ENCODE measurements at places on chromosomes 2 and 18. TPM values are rescaled to one million over a fixed set of nuclear protein-coding genes. Genes with fewer than 3 reads are reported as not detected.
A peak's percentile ranks its signal among the peaks of the same experiment; 100 is the strongest.

DNA sequence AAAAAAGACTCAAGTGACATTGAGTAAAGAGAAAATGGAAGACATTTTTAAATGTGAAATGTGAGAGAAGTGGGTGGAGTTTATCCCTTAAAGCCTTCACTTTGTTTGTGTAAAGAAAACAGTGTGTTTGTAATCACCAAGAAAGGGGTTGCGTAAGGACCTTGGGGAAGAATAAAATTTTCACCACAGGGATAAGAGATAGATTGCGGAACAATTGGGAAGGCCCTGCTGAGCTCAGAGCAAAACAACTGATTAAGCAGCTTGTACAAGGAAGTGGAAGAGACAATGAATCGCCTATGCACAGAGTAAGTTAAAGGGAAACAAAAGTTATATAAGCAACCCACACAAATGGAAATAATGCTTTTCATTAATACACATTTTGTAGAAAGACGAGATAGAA lies 327.7 kb downstream of the RAD51AP2 start:
- DNase-seq: no peak

FIGN gene
- total RNA-seq: 5.4 TPM

DNA sequence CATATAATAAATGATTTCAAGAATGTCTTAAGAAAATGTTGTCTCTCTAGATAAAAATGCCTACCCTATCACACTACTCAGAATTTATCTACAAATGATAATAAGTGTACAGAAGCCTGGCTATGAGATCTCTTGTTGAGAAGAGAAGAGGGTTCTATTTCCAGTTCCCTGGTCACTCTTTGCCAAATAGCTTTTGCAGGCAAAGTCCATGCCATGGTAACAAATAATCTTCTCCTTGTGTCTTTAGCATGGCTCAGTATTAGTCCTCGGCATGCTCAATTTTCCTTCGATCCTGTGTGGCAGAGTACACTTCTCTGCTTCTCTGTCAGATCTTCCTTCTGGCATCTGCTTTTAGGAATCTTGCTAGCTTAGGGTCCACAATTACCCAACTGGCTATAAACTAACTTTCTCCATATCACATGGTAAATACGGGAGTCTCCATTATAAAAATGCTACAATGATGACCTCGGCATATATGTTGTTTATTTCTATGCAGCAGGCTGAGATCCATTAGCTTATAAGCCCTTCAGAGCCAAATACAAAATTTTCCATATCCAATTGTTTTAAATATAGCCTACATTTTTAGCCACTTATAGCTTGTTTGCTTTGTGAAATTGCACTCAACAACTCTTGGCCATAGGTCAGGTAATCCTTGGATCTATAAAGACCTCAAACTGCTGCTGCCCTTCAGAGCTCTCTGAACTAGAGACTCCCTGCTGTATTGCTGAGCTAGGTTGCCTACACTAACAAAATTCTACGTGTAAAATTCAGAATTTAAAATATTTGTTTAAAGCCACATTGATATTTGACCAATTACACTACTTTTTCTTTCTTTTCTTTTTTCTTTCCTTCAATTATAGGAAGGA lies 157.5 kb downstream of the FSIP2 start:
- DNase-seq: no peak

DNA sequence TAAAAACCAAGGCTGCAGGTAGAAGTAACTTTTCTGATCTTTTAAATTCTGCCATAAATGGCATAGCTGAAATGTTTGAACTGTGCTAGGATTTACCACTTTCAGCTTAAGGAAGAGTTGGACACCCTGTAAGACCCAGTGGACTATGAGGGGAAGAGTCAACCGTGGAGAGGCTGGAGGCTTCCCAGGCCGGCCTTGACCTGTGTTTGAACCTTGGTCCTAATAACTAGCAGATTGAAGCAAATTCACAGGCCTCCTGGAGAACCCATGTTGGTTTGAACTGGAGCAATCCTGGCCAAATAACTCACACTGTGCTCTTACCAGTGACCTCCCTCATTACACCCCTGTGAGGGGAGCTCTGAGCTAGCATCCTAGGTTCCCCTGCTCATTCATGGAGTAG lies 87.2 kb upstream of the ALPP start:
- no peak for DNase-seq

GRCh38 chr2:40405465-40405864 lies 46.4 kb downstream of the SLC8A1 start:
- DNase-seq: no peak

CAVIN2 gene
- total RNA-seq: 160 TPM

GRCh38 chr18:31329787-31330438 lies 12.0 kb downstream of the DSG1 start:
- DNase-seq: no peak

- no peak for DNase-seq
Observed at GRCh38 chr2:220123751-220124150, 496.3 kb downstream of the SLC4A3 start.

ADAM23 gene
- total RNA-seq: 1.7 TPM

SELENOI gene
- total RNA-seq: 36.6 TPM

- no peak for DNase-seq
Observed at GRCh38 chr2:149451417-149452165, 121.2 kb downstream of the LYPD6 start.

DNA sequence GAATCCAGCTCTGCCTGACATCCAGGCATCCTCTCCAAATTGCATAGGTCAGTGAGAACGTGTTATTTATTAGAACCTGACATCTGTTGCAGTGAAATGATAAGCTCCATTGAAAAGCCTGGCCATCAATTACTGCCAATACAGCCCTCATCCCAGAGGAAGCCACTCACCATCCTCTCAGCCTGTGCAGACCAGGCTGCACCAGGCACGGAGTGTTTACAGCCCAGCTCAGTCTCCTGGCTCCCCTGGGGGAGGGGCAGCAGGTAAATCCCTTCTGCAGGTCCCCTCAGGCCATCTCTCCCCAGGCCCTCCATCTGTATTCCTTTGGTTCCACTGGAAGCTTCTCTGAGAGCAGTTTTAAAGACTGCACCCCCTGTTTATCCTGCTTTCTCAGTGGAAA lies 82.6 kb upstream of the FOSL2 start:
- no peak for DNase-seq

CD8A gene
- 2.8 TPM for total RNA-seq

- DNase-seq: no peak
Observed at GRCh38 chr2:28578774-28579173, 82.9 kb downstream of the PLB1 start.

DNA sequence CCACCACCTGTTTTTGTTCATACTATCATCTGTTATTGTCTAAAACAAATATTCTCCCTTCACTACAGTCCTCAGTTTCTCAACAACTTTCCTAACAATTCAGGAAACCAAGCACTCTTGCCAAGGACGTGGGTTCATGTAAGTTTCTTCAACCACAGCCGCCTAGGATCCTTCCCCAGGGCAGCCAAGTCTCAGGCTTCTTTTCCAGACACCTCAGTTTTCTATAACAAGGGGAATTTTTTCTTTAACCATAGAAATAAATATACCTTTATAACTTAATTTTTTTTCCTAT lies 39.4 kb upstream of the AGPS start:
- DNase-seq: no peak

TIGD1 gene
- 6.0 TPM for total RNA-seq

ASPRV1 gene
- total RNA-seq: 2.9 TPM

GRCh38 chr18:64409511-64409910 lies 260.6 kb upstream of the LINC00305 start:
- peak; percentile 40 for DNase-seq

- no peak for DNase-seq
Observed at GRCh38 chr2:103268841-103269498, 507.1 kb downstream of the TMEM182 start.

DNA sequence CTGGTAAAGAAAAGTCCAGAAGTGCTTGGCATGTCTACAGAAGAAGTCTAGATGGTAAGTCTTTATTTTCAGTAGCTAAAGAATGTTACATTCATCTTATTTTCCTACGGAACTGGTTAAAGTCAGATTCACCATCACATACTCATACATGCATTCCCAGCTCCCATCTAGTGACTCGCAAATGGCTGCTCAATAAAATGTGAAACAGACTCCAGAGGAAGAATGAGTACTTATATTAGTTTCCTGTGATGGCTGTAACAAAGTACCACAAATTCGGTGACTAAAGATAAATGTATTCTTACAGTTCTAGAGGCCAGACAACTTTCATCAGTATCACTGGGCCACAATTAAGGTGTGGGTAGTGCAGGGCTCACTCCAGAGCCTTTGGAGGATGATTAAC lies 797.2 kb downstream of the SATB2 start:
- no peak for DNase-seq

DNA sequence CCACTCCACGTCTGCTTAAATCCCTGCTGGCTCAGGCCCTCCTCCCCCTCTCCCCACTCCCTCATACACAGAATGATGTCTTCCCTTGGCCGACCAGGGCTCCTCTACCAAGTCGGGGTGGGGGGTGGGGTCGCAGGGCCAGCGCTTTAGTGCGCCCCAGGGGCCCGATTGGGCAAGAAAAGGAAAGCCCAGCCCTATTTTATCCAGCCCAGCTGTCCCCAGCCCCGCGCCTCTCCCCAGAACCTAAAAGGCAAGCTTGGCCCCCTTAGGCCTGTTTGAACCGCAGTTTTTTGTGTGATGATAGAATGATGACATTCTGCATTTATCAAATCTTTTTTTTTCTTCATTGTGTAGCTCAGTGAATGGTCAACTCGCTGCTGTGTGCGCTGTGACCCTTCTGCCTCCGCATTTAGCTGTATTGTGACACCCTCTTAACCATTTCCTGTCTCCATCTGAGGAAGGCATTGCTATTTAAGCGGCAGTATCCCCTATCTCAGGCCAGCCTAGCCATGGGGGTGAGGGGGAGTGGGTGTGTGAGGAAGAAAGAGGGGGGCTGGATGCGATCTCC lies 231.4 kb downstream of the HAUS1 start:
- DNase-seq: peak; percentile 80

DNA sequence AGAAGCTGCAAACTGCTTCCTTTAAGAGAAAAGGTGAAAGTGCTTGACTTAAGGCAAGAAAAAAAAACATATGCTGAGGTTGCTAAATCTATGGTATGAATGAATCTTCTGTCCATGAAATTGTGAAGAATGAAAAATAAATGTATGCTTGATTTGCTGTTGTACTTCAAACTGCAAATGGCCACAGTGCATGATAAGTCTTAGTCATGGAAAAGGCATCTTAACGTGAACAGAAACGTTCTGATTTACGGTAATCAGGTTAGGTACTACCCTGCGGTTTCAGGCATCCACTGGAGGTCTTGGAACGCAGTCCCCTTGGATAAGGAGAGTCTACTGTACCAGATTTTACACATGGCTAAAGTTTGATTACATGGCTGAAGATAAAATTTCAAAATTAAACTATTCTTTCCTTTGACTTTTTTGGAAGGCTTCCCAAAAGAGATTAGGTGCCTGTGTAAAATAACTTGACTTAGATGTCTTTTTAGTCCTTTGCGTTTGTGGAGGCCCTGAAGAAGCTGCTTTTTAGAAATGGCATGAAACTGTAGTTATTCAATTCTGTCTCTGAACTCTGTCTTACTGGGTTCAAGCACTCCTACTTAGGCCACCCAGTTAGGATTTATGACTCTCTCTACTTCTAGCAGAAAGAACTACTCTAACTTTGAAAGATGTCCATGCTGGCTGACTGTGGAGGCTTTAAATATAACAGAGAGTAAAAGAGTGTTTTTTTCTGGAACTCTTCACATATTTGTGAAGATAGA lies 35.9 kb upstream of the SCN9A start:
- DNase-seq: no peak

DNA sequence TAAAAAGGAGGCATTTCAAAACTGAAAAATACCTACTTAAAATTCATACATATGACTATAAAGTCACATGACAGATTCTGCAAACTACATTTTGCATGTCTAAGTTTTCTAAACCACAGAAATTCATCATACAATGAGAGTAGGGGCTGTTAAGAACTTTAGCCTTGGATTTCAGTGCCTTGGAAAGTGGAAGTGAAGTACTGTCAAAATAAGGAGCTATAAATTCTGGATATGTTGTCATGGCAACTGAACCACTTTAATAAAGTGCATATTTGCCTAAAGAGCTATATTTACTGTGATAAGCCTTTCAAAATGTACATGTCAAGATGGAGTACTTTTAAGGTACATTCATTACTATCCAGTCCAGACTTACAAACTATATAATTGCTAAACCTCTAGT lies 227.1 kb downstream of the RAB3GAP1 start:
- DNase-seq: no peak

GRCh38 chr2:116891191-116891590 lies 923.3 kb upstream of the DDX18 start:
- DNase-seq: no peak

GRCh38 chr2:106638043-106638442 lies 150.9 kb downstream of the CD8B2 start:
- peak; percentile 68 for DNase-seq

- DNase-seq: no peak
Observed at GRCh38 chr18:66264130-66264529, 339.8 kb downstream of the CDH19 start.

DNA sequence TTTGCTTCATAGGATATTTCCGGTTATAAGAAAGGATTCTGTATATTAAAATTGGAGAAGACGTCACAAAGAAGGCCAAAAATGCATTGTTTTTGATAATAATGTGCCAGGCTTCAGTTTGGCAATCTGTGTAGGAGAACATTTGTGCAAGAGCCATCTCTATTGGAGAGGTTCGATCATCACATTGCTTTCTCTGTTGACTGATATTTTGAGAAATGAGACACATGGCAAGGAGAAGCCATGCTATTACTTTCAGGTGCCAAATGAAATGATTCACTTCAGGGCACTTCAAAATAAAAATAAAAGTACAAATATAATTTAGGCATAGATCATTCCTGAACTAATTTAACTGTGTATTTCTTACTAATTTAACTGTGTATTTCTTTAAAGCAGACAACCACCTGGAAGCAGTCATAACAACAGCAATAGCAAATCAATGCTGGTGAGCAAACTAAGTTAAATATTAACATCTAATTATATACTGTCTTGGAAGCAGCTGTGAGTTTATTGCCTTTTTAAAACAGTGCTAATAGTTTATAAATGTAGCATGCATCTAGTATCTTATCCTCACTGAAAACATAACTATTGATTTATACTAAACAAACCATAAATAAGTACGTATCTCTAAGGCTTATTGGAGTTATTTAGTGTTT lies 50.2 kb upstream of the CHST9 start:
- no peak for DNase-seq

CD207 gene
- 0.86 TPM for total RNA-seq

ALPI gene
- not detected for total RNA-seq

DNA sequence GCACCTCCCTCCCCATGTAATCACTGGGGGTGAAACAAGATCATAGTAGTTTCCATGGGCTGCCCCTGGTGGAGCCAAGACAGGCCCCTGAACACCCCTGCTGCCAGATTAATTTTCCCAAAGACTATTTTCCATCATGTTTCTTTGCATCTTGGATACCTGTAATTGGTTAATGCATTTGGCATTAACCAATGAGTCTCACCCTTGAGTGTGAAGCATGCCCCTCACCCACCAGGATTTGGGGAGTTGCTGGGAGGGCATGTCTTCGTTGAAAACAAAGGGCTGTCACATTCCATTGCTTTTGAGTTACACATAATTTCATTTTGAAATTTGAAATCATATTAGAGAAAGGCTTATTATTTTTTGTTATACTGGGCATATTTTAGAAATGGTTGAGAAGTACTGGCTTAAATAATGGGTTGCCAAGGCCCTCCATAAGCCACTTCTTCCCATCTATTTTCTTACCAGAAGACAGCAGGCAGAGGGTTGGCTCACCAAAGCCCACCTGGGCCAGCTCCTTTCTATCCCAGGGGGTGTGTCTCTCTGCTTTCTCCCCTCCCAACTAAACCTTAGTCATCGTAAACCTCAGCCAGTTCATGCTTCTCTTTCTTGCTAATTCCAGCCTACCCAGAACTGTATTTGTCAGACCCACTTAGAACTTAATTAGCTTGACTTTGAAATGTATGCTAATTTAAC lies 51.8 kb downstream of the ATIC start:
- no peak for DNase-seq

ALPP gene
- 25.8 TPM for total RNA-seq

All from lung (tissue), 17 donors.